Esophagus mucosa (tissue), 1 donor: ENCODE measurements at places on chromosomes 3 and 15.

DNA sequence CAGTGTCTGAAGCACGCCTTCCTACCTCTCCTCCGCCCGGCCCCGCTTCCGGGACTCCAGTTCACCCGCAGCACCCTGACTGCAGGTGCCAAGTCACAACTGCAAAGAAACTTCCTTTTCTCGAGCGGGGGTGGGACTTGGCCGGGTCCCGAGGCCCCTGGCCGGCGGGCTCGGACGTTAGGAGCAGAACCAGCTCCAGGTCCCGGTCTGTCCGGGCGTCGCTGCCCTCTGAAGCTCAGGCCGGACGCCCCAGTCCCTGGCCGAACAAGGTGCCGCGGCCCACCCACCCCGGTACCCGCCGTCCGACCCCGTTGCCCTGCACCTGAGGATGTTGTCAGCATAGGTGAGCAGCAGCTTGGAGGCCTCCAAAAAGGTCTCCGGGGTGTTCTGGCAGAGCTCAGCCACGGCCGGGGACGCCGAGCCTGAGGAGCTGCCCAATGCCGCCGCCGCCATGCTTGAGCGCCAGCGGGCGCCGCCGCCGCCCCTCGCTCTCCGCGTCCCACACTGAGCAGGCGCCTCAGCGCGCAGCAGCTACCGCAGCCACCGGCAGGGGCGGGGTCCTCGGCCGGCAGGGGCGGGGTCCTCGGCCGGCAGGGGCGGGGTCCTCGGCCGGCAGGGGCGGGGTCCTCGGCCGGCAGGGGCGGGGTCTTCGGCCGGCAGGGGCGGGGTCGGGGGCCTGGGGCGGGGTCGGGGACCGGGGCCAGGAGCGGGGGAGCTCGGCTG, at the start of gene NGLY1:
TSS of gene NGLY1 (minus strand) at position 506 of the 723 bp plus-strand sequence. CDS start at position 453, 53 bp downstream.
- peak; percentile 95 for ATAC-seq

- no peak for ATAC-seq
Measured at GRCh38 chr15:78097667-78098066, 5.3 kb downstream of the SH2D7 start.

- ATAC-seq, result no peak
Measured at GRCh38 chr15:74242441-74243185, 6.5 kb downstream of the CCDC33 start.

GRCh38 chr15:66138892-66139590, 114.5 kb downstream of the MEGF11 start:
- no peak for ATAC-seq

GRCh38 chr3:102979682-102980354, 545.0 kb downstream of the ZPLD1 start:
- peak; percentile 35 for ATAC-seq

DNA sequence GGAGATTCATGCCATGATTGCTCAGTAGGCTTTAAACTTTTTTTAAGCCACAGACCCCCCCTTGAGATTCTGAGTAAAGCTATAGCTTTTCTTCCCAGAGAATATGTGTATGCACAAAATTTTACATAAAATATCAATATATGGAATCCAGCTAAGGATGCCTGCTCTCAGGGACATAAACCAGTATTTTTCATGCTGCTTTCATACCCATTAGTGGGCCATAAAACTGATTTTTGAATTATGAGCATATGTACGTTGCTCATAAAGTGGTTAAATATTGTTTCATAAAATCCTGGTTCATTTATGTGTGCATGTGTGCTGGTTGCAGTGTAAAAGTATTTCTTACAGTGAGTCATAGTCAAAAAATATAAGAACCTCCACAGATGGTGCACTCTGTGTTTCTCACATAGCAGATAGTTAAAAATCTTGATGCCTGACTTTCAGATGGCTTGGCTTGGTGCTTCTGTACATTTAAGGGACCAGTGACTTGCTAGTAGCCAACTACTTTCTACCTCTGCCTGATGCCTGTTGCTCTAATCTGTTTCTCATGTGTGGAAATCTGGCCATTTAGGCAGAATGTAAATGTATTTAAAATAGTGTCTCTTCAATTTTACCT, 71.9 kb downstream of the ARHGEF26 start:
- ATAC-seq, result no peak
